ENCODE measurements at places on chromosomes 5 and 9.

- DNase-seq: peak; percentile 76
Observed at GRCh38 chr5:1555011-1555807, 31.4 kb upstream of the LPCAT1 start.

DNA sequence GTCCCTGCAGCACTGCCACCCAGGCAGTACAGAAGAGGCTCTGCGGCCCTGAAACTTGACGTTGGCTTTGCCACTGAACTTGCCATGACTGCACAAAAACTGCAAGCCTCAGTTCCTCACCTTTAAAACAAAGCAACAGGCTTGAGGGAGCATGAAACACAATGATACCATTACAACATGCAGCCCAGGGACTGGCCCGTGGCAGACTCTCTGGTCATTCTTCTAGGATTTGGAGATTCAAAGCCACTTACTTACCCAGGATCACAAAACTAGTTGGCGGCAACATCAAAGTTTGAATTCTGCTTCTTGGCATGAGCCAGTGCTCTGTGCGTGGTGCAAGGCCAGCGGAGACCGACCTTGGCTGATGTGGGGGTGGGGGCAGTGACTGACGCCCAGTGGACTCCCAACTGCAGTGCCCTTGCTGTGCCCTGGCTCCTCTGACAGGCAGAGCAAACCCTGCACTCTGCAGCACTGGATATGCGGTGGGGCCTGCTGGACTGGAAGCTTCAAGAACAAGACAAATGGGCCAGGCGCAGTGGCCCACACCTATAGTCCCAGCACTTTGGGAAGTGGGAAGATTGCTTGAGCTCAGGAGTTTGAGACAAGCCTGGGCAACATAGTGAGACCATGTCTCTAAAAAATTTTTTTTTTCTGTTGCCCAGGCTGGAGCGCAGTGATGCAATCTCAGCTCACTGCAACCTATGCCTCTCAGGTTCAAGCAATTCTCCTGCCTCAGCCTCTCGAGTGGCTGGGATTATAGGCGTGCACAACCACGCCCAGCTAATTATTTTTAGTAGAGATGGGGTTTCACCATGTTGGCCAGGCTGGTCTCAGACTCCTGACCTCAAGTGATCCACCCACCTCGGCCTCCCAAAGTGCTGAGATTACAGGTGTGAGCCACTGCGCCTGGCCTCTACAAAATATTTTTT lies 18.9 kb downstream of the SQSTM1 start:
- DNase-seq: no peak

DNA sequence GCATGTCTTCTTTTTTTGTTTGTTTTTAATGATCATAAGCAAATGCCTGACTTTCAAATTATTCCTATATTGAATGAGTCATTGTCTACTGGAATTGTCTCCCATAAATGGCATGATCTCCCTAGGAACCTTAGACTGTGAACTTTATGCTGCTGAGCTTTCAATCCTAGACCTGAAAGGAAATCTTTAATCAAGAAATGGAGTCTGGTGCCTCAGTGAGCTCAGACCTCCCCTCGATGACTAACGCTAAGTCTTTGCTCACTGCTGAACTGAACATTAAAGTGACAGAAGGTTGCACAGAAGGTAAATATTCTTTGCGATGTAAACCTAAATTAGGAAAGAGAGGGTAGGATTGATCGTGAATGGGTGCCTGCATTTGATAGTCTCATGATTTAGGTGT lies 745.2 kb upstream of the WWC1 start:
- DNase-seq: no peak

DNA sequence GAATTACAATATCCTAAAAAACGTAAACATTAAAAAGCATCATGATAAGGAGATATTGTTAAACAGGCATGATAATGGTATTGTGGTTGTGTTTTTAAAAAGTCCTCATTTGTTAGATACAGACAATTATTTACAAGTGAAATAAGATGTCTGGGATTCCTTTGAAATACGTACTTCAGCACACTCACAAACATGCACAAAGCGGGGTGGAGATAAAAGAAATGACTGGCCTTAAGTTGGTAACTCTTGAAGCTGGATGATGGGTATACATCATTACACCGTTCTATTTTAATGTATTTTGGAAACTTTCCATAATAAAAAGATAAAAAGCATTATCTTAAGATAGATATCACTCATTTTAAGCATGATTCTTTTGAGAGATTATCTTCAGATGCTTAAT lies 1.0 kb downstream of the FAM200C start:
- DNase-seq: peak; percentile 47
